Skeletal muscle cell (primary cell): ENCODE measurements at places on chromosomes 6 and 20.

DNA sequence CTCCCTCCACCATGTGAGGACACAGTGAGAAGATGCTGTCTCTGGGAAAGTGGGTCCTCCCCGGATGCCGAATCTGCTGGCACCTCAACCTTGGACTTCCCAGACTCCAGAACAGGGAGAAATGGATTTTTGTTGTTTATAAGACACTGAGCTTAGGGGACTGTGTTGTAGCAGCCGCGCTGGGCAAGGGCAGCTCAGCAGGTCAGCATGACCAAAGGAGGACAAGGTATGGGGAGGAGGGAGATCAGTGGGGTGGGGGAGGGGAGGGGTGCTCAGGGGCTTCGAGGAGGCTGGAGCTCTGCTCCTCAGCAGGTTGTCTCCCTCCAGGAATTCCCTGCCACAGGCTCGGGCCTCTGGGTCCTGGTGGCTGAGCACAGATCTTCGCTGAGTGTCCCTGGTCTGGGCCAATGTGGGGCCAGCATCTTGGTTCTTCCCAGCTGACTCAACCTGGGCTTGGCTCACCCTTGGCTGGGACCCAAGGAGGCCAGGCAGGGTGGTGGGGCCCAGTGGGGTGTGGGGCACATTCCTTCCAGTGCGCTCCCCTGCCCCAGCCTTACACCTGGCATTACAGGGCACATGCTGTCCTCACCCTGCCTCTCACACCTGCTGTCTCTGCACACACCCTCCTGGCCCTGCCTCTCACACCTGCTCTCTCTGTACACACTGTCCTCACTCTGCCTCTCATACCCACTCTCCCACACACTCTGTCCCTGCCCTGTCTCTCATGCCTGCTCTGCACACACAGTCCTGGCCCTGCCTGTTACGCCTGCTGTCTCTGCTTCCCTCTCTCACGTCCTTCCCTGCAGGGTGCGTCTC is 107.3 kb downstream of the SYCP2 start:
- peak; percentile 25 for DNase-seq

- no peak for DNase-seq
Measured at GRCh38 chr20:22794200-22794599, 209.8 kb upstream of the FOXA2 start.

GRCh38 chr6:31794866-31795615 is 511 bp downstream of the VARS1 start:
- no peak for DNase-seq

GRCh38 chr6:155349129-155349528 is 34.8 kb upstream of the TFB1M start:
- no peak for DNase-seq

DNA sequence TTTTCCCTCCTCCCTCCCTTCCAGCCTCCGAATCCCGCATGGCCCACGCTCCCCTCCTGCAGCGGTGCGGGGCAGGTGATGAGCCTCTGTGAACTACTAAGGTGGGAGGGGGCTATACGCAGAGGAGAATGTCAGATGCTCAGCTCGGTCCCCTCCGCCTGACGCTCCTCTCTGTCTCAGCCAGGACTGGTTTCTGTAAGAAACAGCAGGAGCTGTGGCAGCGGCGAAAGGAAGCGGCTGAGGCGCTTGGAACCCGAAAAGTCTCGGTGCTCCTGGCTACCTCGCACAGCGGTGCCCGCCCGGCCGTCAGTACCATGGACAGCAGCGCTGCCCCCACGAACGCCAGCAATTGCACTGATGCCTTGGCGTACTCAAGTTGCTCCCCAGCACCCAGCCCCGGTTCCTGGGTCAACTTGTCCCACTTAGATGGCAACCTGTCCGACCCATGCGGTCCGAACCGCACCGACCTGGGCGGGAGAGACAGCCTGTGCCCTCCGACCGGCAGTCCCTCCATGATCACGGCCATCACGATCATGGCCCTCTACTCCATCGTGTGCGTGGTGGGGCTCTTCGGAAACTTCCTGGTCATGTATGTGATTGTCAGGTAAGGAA is at the start of gene OPRM1:
Gene OPRM1 (plus strand): TSS at position 10 of the 612 bp plus-strand sequence. CDS start 305 bp downstream, at position 315.
- DNase-seq: no peak

DNA sequence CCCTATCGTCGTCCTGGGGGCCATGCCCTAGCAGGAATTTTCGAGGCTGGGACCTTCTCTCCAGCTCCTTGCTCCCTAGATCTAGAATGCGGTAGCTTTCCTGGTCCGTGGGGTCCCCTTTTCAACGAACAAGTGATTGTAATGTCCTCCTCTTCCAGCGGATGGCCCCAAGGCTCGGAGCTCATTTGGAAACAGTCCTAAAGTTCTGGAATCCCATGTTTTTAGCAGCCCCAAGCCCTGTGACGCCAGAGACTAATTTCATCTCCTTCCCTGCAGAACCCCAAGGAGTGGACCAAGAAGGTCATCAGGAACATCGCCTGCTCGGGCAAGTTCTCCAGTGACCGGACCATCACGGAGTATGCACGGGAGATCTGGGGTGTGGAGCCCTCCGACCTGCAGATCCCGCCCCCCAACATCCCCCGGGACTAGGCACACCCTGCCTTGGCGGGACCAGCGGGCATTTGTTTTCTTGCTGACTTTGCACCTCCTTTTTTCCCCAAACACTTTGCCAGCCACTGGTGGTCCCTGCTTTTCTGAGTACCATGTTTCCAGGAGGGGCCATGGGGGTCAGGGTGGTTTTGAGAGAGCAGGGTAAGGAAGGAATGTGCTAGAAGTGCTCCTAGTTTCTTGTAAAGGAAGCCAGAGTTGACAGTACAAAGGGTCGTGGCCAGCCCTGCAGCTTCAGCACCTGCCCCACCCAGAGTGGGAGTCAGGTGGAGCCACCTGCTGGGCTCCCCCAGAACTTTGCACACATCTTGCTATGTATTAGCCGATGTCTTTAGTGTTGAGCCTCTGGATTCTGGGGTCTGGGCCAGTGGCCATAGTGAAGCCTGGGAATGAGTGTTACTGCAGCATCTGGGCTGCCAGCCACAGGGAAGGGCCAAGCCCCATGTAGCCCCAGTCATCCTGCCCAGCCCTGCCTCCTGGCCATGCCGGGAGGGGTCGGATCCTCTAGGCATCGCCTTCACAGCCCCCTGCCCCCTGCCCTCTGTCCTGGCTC is 48.5 kb downstream of the PYGB start:
- DNase-seq: no peak

DNA sequence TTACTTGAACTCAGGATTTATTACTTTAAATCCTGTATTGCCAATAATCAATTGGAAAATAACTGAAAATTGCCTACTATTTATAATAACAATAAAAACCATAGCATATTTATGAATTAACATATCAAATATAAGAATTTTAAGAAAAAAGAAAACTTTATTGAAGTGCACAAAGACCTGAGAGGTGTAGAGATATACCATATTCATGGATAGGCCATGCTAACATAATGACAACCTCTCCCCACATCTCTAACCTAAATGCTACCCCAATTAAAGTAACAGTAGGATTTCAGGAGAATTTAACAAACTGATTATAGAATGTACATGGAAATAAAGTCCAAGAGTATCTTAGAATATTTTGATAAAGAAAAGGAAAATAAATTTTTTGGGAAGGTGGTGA is 5.1 kb upstream of the HLA-DMB start:
- no peak for DNase-seq

GRCh38 chr6:44530910-44531234 is 143.4 kb downstream of the CDC5L start:
- no peak for DNase-seq

- DNase-seq: no peak
Measured at GRCh38 chr6:165811512-165811911, 148.5 kb upstream of the PDE10A start.
